ENCODE measurements at places on chromosomes 12 and 14. TPM values are rescaled to one million over a fixed set of nuclear protein-coding genes. Genes with fewer than 3 reads are reported as not detected.

- no peak for DNase-seq
Observed at GRCh38 chr12:92556141-92556540, 146.6 kb upstream of the PLEKHG7 start.

The KRT72 gene
- not detected for polyA plus RNA-seq

DNA sequence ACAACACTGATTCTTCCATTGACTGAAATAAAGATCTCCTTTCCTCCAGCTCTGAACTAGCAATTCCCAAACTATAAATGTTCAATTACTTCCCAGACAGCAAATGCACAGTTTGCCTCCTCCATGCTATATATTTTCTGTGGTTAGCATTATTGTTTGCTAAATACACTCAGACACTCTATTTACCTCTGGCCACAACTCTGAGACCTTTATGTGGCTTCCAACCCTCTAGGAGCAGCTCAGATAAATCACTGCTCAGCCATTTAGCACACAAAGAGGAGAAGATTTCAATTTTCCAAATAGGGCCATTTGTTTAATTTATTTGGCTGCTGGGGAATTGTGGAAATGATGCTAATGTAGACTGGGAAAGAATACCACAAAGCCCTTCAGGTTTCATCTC is 202.0 kb downstream of the SPTSSA start:
- no peak for DNase-seq

The AMHR2 gene
- polyA plus RNA-seq: not detected

The AKAP3 gene
- 0.29 TPM for polyA plus RNA-seq

- no peak for DNase-seq
Observed at GRCh38 chr12:124852329-124852831, 11.3 kb downstream of the SCARB1 start.

DNA sequence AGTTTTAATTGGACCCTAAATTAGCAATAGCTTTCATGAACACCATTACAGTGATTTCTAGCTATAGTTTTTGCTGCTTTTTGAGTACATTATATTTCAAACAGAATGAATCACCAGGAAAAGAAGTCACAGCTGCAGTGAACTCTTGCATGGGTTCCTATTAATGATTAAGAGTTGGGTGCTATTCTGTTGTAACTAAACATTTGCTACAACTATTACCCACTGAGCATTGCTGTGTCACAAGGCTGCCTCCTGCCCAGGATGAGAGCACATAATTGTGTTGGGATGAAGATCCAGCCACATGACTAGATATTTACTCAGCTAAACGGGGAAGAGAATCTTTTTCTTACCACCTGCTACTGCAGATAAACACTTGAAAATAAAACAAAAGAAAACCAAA is 152.7 kb downstream of the GXYLT1 start:
- DNase-seq: no peak

The IQSEC3 gene
- polyA plus RNA-seq: 0.47 TPM
